Stimulated activated CD8-positive, alpha-beta memory T cell treated with anti-CD3 and anti-CD28 coated beads, Interleukin-7, amount 100 ng/mL, for 24 hours (primary cell): ENCODE measurements at places on chromosomes 4 and X.

DNA sequence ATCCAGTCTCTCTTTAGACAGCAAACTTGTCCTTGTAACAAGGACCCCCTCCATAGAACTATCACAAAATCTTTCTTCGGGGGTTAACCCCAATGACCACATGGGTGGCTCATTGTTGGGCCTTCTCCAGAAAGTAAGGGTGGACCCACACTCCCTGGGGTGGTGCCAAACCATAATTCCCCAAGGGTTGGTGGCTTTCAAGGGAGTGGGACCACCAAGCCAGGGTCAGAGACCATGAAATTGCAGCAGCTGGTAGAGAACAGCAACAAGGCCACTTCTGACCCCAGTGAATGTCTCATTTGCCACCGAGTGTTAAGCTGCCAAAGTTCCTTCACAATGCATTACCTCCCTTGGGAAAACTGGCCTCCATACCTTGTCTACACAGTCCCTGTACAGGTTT, 28.8 kb upstream of the ZDHHC9 start:
- no peak for DNase-seq

- DNase-seq = no peak
Measured at GRCh38 chr4:15683143-15683495, 1.5 kb downstream of the FAM200B start.

GRCh38 chr4:40055863-40056715, 561 bp upstream of the N4BP2 start:
- DNase-seq = peak; percentile 18

DNA sequence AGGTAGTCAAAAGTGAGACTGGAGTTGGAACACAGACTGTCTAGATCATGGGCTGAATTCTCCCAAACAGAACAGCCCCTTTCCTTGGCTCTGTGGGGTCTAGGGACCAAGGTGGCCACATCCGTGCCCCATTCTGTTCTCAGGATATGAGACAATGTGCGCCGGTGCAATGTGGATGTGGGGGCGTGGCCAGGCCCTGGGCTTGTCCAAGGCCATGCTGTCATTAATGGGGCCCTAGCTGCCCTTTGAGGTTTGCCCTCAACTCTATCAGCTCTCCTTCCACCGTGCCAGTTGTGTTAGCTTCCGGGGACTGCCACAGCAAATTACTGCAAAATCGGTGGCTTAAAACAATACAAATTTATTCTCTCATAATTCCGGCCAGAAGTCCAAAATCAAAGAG, 312.6 kb downstream of the EVC2 start:
- DNase-seq = no peak

- no peak for DNase-seq
Measured at GRCh38 chr4:100746141-100746739, 228.4 kb upstream of the EMCN start.

- DNase-seq = no peak
Measured at GRCh38 chr4:7705062-7705461, 234.6 kb downstream of the AFAP1 start.

- DNase-seq = peak; percentile 19
Measured at GRCh38 chrX:48071064-48071985, at the start of gene ZNF630. Gene ZNF630, minus strand, starts transcription at chrX:48071640. Its CDS starts 4,754 bp downstream, at chrX:48066886.
